ENCODE measurements at places on chromosomes 1 and 21. TPM values are rescaled to one million over a fixed set of nuclear protein-coding genes. Genes with fewer than 3 reads are reported as not detected.

- no peak for DNase-seq
Observed at GRCh38 chr1:172661107-172661506, 2.2 kb downstream of the FASLG start.

GRCh38 chr1:91402023-91402422 lies 2.6 kb downstream of the HFM1 start:
- no peak for DNase-seq

- DNase-seq = no peak
Observed at GRCh38 chr1:169180174-169180573, 73.7 kb downstream of the ATP1B1 start.

GRCh38 chr1:212967801-212968200 lies 17.5 kb downstream of the VASH2 start:
- DNase-seq = no peak

- DNase-seq = no peak
Observed at GRCh38 chr1:187236199-187236598, 407.4 kb downstream of the PLA2G4A start.

GRCh38 chr1:10630661-10631120 lies 155.9 kb downstream of the PEX14 start:
- DNase-seq = no peak

GRCh38 chr21:33375101-33375644 lies 28.0 kb upstream of the IFNGR2 start:
- DNase-seq = no peak

- no peak for DNase-seq
Observed at GRCh38 chr1:61263905-61264824, 181.8 kb downstream of the NFIA start.

- no peak for DNase-seq
Observed at GRCh38 chr1:117188170-117188815, 22.4 kb downstream of the VTCN1 start.

- no peak for DNase-seq
Observed at GRCh38 chr1:179034720-179035119, 9.0 kb downstream of the FAM20B start.

- DNase-seq = no peak
Observed at GRCh38 chr1:160438317-160438918, 38.1 kb downstream of the VANGL2 start.

GRCh38 chr1:114833421-114833820 lies 21.2 kb upstream of the SYCP1 start:
- no peak for DNase-seq

- no peak for DNase-seq
Observed at GRCh38 chr1:93095804-93096585, 16.9 kb downstream of the MTF2 start.

- no peak for DNase-seq
Observed at GRCh38 chr1:11465307-11465706, 13.6 kb upstream of the DISP3 start.

DNA sequence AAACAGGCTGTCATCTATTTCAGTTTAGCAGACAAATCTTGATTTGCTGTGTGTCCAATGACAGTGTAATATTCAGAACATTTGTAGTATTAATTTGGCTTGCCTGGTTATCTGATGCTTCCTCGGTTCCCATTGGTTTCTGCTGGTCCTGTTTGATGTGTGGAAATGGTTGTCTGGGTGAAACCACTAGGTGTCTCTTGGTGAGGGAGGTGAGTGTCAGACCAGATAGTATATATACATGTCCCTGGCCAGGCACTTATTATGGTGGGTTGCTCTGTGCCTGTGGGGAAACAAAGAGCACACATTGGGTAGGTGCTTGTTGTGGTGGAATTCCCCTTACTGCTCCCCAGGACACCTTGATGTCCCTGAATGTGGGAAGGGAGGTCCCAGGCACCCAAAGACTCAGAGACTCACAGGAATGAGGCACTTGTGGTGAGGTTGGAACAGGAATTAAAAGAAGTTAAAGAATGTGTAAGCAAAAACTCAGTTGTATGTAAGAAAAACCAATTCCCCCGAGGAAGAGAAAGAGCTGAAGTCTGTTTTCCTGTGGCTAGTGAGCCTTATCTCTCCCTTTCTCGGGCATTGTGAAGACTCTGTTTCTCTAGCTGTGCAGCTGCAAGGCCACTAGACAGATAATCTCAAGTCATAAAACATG lies 1519.1 kb downstream of the BRINP3 start:
- no peak for DNase-seq

DNA sequence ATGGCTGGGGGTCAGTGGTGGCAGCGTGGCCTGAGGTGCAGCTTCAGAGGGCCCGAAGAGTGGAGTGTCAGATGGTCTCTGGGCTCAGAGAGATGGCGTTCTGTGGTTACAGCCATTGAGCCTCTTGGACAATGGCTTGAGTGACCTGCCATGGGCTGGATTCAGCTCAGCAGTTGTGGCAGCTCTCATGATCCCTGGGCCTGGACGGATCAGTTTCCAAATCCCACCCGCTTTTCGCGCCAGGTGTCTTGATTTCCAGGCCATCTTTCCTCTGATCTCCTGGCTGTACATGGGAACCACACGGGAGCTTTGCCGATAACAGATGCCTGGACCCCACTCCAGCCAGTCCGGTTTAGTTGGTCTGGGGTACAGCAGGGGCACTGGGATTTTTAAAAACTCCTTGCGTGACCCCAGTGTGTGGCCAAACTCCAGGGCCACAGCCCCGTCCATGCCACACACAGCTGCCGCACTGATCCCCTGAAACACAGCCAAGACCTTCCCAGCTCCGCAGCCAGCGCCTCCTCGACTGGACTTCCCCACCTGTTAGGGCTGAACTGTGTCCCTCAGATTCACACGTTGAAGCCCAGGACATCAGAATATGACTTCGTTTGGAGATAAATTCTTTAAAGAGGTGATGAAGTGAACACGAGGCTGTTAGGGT lies 67.9 kb downstream of the ATP5PO start:
- DNase-seq = no peak

DNA sequence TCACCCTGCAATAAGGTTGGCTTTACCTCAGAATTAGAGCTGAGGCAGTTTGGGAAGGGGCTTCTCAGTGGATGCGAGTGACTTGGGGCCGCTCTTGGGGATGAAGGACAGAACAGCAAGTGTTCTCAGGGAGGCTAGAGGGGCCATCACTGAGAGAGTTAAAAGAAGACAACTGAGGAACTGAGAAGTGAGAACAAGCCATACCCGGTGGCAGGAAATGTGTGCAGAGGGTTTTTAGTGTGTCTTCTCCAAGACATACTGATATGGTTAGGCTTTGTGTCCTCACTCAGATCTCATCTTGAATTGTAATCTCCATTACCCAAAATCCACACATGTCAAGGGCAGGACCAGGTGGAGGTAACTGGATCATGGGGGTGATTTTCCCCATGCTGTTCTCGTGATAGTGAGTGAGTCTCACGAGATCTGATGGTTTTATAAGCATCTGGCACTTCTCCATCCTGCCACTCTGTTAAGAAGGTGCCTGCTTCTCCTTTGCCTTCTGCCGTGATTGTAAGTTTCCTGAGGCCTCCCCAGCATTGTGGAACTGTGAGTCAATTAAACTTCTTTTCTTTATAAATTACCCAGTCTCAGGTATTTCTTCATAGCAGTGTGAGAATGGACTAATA lies 75.8 kb downstream of the PCBP3 start:
- no peak for DNase-seq

GRCh38 chr1:220974431-220974830 lies 95.2 kb downstream of the HLX start:
- DNase-seq = no peak

DNA sequence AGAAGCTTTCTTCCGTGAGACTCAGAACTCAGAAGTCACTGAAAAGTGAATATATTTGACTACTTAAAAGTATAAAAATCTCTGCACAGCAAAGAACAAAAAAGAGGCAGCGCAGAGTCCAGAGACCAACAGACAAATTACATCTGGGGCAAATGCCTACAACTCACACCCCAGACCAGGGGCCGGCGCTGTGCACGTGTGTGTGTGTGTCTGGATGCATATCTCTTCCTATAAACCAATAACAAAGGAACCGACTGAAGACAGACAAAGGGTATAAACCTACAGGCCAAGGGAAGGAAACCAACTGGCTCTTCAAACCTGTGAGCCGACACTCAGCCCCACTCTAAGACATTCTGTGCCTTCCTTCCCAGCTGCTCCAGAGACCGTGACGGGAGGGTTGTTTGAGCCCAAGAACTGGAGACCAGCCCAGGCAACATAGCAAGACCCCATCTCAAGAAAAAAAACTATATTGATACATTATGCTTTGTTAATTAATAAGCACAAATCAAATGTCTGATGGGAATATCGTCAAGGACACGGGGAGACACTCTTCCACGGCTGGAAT lies 18.8 kb downstream of the WNT9A start:
- no peak for DNase-seq

- DNase-seq = no peak
Observed at GRCh38 chr1:226199971-226200370, 13.4 kb upstream of the ACBD3 start.

DNA sequence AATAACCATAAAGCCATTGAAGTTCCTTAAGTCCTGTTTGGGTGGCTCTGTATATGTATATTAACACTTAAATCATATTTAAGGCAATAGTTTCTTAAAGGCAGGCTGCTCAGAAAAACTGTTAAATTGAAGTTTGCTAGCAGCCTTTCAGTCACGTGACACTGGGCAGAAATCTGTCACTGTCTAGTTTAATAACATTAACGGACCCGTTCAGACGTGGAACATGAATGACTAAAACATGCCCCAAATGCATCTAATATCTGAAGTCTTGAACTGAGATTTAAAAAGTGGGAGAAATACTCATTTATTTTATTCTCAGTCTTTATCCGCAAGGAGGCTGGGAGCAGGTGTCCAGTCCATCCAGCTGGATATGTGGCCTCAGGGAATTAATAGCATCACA lies 3.3 kb upstream of the SPATA1 start:
- no peak for DNase-seq

DNA sequence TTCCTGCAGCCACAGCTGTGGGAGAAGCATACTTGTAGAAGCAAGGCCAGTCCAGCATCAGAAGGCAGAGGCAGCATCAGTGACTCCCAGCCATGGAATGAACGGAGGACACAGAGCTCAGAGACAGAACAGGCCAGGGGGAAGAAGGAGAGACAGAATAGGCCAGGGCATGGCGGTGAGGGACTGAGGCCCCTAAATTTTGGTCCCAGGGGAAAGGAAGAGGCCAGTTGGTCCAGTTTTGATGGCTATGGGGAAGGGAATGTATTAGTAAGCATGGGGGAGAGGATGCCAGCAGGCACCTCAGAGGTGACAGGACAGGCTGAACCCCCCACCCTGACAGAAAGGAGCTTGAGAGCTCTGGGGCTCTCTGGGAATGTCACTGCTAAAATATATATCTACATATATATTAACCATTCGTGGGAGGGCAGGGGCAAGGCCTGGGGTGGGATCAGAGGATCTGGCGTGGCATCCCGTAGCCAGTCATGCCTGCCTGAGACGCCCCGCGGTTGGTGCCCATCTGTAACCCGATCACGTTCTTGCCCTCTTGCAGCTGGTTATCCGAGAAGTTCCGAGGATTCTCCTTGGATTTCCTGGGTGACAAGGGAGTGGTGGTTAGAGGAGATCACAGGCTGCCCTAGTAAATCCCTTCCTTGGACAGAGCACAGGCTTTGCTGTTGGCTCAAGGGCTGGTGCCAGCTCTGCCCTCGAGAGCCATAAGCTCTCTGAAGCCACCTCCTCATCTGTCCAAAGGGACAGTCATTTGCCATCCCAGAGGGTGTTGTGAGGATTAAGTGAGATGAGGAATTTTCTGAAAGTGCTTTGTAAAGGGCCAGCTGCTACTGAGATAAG lies 6.7 kb downstream of the TAGLN2 start:
- DNase-seq = no peak

DNA sequence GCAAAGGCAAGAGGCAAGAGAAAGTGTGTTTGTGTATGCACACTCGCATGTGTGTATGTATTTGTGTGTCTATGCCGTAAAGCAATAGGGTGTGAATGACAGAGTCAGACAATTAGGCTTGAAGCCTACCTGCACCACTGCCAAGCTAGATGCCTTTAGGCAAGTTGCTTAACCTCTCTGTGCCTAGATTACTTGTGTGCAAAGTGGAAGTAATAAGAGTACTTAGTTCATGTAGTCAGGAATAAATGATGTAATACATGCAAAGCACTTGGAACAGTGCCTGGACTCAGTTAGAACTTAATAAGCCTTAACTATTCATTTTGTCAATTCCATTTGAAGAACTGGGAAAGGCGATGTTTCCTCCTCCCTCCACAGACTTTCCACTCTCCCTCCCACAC lies 31.7 kb downstream of the LAMB3 start:
- DNase-seq = no peak

DNA sequence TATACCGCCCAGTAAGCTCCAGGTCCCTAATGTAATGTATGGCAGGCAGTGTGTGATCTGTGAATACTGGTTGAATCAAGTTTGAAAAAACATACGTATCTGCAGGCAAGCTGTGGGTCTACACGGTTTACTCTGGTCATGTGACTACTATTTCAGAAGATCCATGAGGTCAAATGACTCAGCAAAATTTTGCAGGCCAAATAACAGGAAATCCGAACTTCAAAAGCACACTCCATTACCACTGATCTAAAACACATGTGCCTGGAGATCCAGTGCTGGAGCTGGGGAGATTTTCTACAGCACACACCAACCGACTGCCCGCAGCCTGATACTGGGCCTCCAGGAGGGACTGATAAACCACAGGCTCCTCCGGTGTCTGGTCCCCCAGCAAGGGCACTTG lies 64.5 kb upstream of the SLC44A3 start:
- no peak for DNase-seq

DNA sequence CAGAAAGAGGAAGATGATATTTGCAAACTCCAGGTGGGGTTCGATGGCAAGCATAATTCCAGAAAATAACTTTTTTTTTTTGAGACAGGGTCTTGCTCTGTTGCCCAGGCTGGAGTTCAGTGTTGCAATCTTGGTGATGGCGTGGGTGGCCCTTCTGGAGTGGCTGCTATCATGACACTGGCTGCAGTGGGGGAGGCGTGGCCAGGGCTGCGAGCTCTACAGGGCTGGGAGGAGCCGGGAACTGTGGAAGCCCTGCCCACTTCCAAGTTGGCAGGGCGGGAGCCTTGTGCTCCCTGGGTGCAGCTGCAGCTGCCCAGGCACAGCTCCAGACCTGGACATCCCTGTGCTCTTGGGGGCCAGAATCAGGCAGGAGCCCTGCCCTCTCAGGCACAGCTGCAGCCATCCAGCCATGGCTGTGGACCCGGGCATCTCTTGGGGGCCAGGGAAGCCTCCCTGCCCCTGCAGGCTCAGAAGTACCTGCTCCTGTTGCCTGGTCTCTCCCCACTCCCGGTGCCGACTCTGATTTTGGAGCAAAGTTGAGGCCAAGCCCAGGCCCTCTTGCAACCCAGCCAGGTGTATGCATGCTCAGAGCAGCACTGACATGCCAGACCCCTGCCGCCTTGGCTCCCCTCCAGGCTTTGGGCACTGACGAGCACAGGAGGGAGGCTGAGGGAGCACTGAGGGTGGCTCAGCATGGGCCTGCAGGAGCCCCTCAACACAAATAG lies 7.2 kb upstream of the BCL10 start:
- DNase-seq = no peak

- peak; percentile 18 for DNase-seq
Observed at GRCh38 chr1:47231301-47232186, 481 bp downstream of the TAL1 start.

The GNPAT gene
- total RNA-seq = 51.8 TPM

The ZNF670 gene
- 3.2 TPM for total RNA-seq

The NBPF15 gene
- total RNA-seq = 24.5 TPM

The ACTA1 gene
- total RNA-seq = not detected

The CA6 gene
- 1.4 TPM for total RNA-seq

The SPATA46 gene
- total RNA-seq = not detected

The PTBP2 gene
- total RNA-seq = 9.4 TPM

The OR14K1 gene
- total RNA-seq = not detected

The DIO1 gene
- not detected for total RNA-seq

The PGLYRP3 gene
- not detected for total RNA-seq

The ATP6V1G3 gene
- total RNA-seq = not detected

The FCGR2B gene
- total RNA-seq = 0.07 TPM

The OR2T6 gene
- total RNA-seq = not detected

The RNF186 gene
- total RNA-seq = not detected

The TRIM46 gene
- 7.3 TPM for total RNA-seq

The EFHD2 gene
- total RNA-seq = 67.9 TPM

Measured in CD8-positive, alpha-beta memory T cell (primary cell).